NCI-H2081 (cell line): ENCODE measurements at places on chromosomes 2 and 18.

GRCh38 chr2:77566582-77566981 is 44.4 kb upstream of the LRRTM4 start:
- DNase-seq: no peak

- DNase-seq: no peak
Measured at GRCh38 chr18:13381331-13381730, 162.8 kb downstream of the LDLRAD4 start.

DNA sequence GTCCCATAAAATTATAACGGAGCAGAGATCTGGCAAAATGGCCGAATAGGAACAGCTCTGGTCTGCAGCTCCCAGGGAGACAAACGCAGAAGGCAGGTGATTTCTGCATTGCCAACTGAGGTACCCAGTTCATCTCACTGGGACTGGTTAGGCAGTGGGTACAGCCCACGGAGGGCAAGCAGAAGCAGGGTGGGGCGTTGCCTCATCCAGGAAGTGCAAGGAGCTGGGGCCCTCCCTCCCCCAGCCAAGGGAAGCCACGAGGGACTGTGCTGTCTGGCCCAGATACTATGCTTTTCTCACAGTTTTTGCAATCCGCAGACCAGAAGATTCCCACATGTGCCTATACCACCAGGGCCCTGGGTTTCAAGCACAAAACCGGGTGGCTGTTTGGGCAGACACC is 22.8 kb downstream of the ICA1L start:
- DNase-seq: no peak

DNA sequence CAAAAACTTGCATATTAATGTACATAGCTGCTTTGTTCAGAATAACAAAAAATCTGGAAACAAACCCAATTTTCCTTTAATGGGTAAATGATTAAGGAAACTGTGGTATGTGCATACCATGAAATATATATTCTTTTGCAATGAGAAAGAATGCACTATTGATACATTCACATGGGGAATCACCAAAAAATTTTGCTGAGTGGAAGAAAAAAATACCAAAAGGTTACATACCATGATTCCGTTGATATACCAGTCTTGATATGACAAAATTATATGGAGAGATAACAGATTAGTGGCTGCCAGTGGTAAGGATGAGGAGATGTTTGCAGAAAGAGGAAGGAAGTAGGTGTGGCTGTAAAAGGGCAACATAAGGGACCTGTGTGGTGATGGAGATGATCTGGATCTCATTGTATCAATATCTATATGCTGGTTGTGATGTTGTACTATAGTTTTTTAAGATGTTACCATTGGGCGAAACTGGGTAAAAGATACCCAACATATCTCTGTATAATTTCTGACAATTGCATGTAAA is 54.6 kb upstream of the BCL2L11 start:
- no peak for DNase-seq

DNA sequence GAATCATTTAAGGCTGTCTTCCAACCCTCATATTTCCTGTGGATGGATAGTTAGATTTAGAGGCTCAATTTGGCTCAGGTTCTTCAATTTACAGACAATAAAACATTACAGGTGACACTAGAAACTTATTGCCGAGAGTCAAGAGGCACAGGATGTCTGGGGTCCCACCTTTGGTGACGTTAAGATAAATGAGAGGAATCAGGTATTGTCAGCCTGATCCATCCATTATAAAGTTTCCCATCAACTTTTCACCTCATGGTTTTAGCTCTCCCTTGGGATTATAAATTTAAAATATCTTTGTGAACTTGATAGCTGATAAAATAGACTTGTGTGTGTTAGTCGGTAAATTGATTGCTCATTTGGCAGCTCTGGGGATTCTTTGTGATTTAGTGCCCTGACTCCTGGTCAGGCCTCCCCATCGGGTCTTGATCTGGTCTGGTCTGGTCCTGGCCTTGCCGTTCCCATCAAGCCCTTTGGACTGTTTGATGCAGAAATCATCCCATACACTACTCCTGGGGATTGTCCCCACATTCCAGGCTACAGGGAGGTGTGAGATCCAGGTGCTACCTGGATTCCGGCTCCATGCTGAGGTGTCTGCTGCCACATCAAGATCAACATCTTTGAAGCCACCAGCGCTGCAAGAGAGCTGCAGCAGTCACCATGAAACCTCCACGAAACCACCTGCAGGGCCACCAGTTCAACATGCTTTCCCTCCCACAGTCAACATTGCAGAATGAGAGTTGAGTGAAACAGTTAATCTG is 130.9 kb downstream of the SH3BP4 start:
- DNase-seq: no peak

DNA sequence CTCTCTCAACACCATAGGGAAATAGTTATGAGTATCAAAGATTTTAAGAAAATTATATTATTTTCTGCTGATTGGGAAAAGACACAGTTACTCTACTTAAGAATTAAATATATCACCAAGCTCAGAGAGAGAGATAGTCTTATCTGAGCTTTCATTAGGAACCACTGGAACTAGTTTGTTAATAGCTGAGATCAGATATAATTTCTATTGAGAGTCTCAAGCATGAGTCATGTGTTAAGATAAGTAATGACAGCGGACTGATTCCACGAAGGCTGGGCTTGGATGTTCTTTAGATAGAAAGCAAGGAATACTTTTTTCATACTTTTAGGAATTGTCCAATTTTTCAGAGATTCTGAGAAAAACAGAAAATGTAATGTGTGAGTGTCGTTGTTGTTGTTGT is 44.4 kb upstream of the RBM44 start:
- no peak for DNase-seq

DNA sequence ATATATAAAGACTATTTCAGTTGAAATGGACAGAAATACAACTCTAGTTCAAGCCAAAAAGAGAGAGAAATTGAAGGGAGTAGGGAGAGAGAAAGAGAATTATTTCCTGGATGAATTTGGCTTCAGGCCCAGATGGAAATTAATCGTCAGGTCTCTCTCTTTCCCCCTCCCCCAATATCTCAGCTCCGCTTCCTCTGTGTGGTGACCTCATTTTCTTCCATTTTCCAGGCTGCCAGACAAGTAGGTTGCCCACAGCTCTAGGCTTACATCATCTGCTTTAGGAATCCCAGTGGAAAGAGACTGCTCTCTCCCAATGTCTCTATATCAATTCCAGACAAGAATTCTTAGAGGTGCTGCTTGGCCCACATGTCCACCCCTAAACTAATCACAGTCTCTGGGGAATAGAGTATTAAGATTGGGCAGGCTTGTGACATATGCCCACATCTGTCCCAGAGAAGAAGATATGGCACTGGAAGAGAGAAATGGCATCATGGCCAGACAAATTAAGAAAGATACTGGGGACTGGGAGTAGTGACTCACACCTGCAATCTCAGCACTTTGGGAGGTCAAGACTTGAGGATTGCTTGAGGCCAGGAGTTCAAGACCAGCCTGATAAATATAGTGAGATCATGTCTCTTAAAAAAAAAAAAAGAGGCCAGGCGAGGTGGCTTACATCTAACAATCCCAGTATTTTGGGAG is 37.2 kb upstream of the CFAP36 start:
- DNase-seq: peak; percentile 57

DNA sequence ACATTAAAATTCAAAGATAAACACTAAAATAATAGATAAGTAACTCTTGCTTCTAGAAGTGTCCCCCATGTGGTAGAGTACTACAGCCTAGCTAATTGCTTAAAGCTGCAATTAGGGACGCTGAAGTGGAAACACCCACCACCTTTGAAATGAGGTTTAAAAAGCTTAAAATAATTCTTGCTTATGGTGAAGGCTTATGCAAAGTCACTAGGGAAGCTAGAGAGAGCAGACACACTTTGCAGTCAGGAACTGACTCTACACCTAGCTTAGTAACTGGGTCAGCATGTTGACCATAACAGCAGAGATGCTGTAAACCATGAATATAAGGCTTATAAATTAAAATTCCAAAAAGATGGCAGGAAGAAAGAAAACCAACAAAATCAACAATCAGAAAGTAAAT is 65.4 kb upstream of the DSG1 start:
- no peak for DNase-seq

- DNase-seq: no peak
Measured at GRCh38 chr18:48806551-48807261, 144.1 kb downstream of the SMAD7 start.

- no peak for DNase-seq
Measured at GRCh38 chr2:109659396-109660045, 45.4 kb downstream of the SOWAHC start.

DNA sequence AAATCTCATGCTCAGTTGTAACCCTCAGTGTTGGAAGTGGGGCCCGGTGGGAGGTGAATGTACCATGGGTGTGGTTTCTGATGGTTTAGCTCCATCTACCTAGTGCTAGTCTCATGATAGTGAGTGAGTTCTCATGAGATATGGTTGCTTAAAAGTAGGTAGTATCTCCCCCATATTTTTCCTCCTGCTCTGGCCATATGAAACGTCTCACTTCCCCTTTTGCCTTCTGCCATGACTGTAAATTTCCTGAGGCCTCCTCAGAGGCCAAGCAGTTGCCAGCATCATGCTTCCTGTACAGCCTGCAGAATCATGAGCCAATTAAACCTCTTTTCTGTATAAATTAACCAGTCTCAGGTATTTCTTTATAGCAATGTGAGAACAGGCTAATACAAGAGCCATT is 62.8 kb upstream of the RNF152 start:
- no peak for DNase-seq

GRCh38 chr2:113178891-113179290 is 5.1 kb downstream of the PSD4 start:
- no peak for DNase-seq

DNA sequence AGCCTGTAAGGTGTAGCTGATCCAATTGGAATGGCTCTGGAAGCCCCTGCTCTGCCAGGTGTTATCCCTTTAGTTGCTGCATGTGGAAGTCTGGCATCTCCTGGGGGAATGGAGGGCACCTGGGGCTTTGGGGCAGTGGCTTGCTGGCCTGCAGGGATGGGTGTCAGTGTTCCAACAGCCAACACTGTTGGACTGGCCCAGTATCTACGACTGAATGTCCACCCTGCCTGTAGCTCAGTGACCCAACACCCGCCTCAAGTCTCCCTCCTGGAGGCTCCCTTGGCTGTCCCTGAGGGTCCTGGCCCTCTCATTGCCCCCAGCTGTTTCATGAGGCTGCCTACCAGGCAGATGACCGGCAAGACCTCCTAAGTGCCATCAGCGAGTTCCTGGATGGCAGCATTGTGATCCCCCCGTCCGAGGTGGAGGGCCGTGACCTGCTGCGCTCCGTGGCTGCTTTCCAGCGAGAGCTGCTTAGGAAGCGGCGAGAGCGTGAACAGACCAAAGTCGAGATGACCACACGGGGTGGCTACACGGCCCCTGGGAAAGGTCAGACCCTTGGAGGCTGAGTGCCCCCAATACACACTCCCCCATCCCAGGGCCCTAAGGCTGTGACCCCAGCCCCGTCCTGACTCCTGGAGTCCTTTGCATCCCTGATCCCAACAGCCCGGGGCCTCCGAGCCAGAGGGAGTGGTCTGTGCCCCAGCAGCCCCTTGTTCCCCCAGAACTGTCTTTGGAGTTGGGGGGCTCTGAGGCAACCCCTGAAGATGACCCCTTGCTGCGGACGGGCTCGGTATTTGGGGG is 7.7 kb downstream of the SLC4A3 start:
- no peak for DNase-seq

DNA sequence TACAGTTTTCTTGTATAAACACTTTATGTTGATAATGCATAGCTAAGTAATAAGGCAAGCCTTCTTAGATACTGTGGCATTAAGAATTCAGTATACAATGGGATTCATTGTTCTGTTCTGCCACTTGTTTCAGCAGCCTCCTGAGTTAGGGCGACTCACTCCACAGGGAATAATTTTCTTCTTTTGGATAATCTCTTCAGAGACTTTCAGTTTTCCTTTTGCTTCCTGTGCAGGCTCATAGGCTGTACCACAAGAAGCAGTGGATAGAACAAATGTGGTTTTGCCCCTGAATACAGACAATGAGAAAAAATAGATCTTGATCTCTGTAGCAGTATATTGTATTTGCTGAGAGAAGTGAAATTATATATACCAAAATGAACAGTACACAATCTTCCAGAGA is 298.0 kb downstream of the ZNF407 start:
- no peak for DNase-seq

- no peak for DNase-seq
Measured at GRCh38 chr2:70842401-70842800, 6.8 kb upstream of the CD207 start.

- DNase-seq: no peak
Measured at GRCh38 chr2:226760412-226761194, 39.0 kb downstream of the IRS1 start.

GRCh38 chr18:4016391-4017049 is 438.6 kb downstream of the DLGAP1 start:
- DNase-seq: no peak

DNA sequence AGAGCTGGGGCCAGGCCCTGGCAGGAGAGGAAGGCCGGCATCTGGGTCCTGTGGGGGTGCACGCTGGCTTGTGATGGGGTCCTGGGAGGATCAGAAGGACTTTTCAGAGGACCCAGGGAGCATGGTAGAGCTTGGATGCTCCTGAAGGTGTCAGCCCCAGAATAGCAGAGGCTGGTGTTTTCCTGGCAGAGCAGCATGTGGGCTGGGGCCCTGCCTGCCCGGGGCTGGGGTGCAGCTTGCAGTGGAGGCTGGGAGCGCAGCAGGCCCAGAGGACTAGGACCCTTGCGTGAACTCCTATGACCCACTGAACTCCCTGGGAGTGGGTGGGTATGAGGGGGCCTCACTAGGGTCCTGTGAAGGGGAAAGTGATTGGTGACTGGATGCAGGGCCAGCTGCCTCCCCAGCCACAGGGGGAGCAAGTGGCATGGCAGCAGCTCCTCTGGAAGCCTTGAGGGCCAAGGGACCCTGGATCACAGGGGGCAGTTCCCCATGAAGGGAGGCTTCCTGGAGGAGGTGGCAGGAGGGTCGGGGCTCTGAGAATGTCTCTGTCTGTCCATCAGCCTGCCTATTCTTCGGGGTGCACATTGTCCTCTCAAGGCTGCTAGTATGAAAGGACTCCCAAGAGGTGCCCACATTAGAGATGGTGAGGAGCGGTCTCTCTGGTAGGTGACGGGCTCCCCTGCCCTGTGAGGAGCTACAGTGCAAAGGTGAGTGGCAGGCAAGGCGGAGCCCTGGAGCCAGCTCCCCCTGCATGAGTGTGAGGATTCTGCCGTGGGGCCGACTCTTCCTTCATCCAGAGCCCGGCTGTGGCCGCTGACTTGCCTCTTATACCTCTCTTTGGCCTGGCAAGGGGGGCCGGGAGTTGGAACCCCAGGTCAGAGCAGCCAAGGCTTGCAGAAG is 249.0 kb downstream of the DYSF start:
- DNase-seq: no peak

DNA sequence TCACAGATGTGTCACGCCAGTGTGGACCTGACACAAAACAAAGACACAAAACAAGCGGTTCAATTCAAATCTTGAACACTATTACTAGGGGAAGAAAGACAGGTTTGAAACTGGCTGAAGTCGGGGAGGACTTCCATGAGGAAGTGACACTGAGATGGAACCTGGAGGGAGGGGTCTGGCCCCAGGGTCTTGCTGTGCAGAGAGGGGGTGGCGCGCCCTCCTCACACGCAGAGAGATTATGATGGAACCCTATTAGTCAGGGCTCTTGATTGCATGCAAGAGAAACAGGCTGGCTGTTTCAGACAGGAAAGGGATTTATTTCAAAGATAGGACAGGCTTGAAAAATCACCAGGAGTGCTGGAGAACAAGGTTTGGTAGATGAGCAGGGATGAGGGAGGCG is 363.6 kb upstream of the HS6ST1 start:
- no peak for DNase-seq
